Sigmoid colon (tissue), 7 donors: ENCODE measurements at places on chromosomes 7 and 10. TPM values are rescaled to one million over a fixed set of nuclear protein-coding genes. Genes with fewer than 3 reads are reported as not detected.

Gene MMRN2
- 23.3 TPM for total RNA-seq

Gene HOXA4
- 3.2 TPM for total RNA-seq

Gene CEP55
- total RNA-seq = not detected

Gene ASAH2
- total RNA-seq = 2.0 TPM

Gene MBL2
- total RNA-seq = not detected

Gene LEP
- total RNA-seq = not detected

Gene TAF6
- total RNA-seq = 87.8 TPM

Gene LRRC4
- total RNA-seq = 1.4 TPM

Gene HABP2
- total RNA-seq = not detected

Gene MYH16
- not detected for total RNA-seq

Gene FZD1
- 15.5 TPM for total RNA-seq

DNA sequence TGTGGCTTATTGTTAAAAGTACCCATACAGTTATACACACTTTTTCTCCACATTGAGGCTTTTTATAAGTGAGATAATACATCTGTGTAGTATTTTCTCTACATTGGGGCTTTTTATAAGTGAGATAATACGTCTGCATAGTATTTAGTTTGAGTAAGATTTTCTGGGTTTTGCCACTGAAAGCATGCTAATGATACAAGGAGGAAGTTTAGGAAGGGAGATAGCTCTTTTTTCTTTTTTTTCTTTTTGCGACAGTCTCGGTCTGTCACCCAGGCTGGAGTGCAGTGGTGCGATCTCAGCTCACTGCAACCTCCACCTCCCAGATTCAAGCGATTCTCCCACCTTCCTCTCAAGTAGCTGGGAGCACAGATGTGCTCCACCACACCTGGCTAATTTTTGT, 13.3 kb downstream of the FAM107B start:
- DNase-seq = no peak
- H3K27me3 ChIP-seq = no peaks in the 10 kb centered on the region
- no peak overlapping the region for H3K4me3 ChIP-seq

DNA sequence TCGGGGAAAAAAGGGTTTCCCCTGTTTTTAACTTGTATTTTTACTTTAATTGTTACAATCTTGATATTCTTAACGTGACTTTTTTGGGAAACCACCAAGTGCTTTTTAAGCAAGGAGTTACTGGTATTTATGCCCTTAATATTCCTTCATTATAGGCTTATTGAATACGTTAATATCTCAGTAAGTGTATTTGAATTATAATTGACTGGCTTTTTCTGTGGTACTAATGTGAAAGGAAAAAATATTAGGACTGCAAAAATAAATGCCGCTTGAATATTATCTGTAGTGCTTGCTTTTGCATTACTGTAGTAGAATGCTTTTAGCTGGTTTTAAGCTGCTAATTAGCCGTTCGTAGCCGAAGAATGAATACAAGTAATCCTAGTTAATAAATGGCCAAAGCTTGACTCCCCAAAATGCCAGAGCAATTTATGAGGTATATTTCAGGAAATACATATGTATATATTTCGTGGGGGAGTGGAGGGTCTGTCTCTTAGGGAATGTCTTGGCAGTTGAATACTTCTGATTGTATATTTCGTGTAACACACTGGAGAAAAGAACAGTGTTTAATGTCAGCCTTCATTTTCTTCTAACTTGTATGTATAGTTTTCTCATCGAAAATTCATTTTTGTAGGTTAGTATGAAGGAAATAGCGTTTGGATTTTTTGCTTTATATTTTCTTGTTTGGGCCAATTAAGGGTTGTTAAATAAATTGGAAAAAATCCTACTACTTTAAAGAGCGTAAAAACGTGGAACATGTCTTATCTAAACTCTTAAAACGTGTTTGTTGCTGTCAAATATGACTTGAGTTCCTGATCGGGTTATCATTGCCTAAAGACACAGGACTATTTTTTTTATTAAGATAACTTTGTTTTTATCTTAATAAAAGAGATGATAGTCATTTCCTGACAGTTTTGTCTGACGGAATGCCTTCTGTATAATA, 1.5 kb downstream of the PDCD4 start:
- DNase-seq = no peak
- H3K27ac ChIP-seq = peak overlapping the region; percentile 97
- peak overlapping the region; percentile 98 for H3K4me3 ChIP-seq
- no peaks in the 10 kb centered on the region for H3K4me1 ChIP-seq
- no peaks in the 10 kb centered on the region for H3K27me3 ChIP-seq
- no peaks in the 10 kb centered on the region for H3K36me3 ChIP-seq

- peak; percentile 71 for DNase-seq
- no peak overlapping the region for H3K27ac ChIP-seq
- no peak overlapping the region for H3K4me3 ChIP-seq
- no peaks in the 10 kb centered on the region for H3K27me3 ChIP-seq
These were observed 21.9 kb downstream of the ADCYAP1R1 start for GRCh38 chr7:31074120-31074383.

GRCh38 chr10:19518109-19518508, 298.1 kb upstream of the PLXDC2 start:
- H3K36me3 ChIP-seq = no peaks in the 10 kb centered on the region
- no peaks in the 10 kb centered on the region for H3K27me3 ChIP-seq

DNA sequence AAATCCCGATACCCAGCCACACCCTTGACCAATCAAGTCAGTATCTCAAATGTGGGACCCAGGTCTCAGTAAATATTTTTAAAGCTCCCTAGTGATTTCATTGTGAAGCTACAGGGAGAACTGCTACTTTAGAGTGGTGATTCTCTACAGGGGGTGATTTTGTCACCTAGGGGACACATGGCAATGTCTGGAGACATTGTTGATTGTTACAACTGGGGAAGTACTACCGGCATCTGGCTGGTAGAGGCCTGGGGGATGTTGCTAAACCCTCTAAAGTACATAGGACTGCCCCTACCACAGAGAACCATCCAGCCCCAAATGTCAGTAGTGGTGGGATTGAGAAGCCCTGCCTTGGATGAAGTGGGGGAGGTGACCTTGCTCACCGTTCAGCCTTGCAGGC, 152.9 kb downstream of the RPS24 start:
- peaks cover 2% of the 10 kb centered on the region for H3K4me1 ChIP-seq
- no peak overlapping the region for H3K4me3 ChIP-seq
- no peaks in the 10 kb centered on the region for H3K27me3 ChIP-seq
- DNase-seq = no peak

GRCh38 chr7:37416378-37417106, 32.1 kb downstream of the ELMO1 start:
- no peaks in the 10 kb centered on the region for H3K27me3 ChIP-seq
- no peaks in the 10 kb centered on the region for H3K36me3 ChIP-seq
- no peaks in the 10 kb centered on the region for H3K4me1 ChIP-seq
- no peak overlapping the region for H3K4me3 ChIP-seq
- DNase-seq = no peak

- H3K4me3 ChIP-seq = peak overlapping the region; percentile 15
- H3K27me3 ChIP-seq = no peaks in the 10 kb centered on the region
- no peaks in the 10 kb centered on the region for H3K36me3 ChIP-seq
- H3K4me1 ChIP-seq = peaks cover 25% of the 10 kb centered on the region
These were observed 101.7 kb upstream of the KLF6 start for GRCh38 chr10:3886641-3887251.

DNA sequence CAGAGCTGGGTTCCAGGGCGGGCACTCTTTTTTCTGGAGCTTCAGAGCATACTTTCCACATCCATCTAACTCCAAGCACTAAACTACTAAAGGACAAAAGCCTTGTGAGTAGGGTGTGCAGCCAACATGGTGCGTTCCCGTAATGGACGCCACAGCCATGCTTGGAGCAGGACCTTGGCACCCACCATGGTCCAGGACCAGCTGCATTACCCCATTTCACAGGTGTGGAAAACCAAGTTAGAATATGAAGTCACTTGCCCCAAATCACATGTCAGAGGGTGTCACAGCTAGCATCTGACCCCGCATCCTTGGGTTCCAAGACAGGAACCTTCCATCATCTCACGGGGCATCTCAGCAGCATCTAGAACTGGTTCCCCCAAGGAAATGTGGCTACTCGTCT, 112.4 kb downstream of the SMURF1 start:
- H3K4me1 ChIP-seq = no peaks in the 10 kb centered on the region
- DNase-seq = no peak
- peaks cover 68% of the 10 kb centered on the region for H3K36me3 ChIP-seq
- peak overlapping the region; percentile 29 for H3K27ac ChIP-seq
- H3K4me3 ChIP-seq = no peak overlapping the region
- no peaks in the 10 kb centered on the region for H3K27me3 ChIP-seq

DNA sequence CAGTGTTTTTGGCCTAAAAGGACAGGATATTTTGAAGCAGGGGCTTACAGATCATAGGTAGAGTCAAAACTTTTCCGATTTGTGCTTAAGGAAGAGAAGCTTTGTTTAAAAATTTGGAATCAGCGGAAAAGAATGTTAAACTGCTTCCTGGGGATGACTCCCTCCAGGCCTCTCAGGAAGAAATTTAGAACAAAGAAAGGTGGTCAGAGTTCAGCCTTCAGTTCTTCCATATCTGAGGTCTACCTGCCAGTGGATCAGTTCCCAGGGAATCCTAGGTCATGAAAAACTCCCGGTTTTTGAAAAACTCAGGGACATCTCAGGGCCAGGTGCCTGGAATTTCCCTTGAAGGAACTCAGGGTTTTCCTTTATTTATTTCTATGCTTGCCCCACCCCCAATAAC, 100.3 kb downstream of the MCU start:
- no peak overlapping the region for H3K4me3 ChIP-seq
- H3K27me3 ChIP-seq = no peaks in the 10 kb centered on the region
- H3K27ac ChIP-seq = peak overlapping the region; percentile 36
- H3K36me3 ChIP-seq = no peaks in the 10 kb centered on the region
- no peak for DNase-seq

- no peaks in the 10 kb centered on the region for H3K27me3 ChIP-seq
- H3K27ac ChIP-seq = no peak overlapping the region
- no peaks in the 10 kb centered on the region for H3K36me3 ChIP-seq
- H3K4me3 ChIP-seq = no peak overlapping the region
These were observed 21.5 kb upstream of the PPP1R17 start for GRCh38 chr7:31665546-31665945.

DNA sequence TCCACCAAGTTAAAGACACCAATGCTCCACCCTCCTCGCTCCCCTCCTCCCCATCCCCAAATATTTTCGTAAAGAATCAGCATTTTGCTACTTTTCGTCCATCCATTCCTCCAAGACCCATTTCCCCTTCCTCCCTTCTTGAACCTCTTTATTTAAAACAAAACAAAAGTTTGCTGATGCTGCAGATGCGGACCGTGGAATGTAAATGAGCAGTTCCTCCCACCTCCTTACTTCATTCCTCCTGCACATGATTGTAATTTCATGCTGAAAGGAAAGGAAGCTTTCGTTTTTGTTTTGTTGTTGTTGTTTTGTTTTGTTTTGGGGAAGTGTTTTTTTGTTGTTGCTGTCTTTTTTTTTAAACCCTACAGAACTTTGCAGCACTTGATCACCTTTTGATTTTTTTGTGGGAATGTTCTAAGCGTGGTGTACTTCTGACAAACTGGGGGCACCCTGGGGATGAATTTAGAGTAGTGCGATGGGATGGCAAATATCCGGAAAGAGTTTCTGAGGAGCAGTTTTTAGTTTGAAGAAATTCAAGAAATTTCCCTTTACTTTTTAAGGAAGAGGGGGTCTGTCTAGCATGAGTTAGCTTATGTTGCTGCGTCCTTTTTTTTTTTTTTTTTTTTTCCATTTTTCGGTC, 177.3 kb downstream of the TCF7L2 start:
- no peaks in the 10 kb centered on the region for H3K27me3 ChIP-seq
- no peaks in the 10 kb centered on the region for H3K4me1 ChIP-seq

- no peak overlapping the region for H3K4me3 ChIP-seq
- peaks cover 10% of the 10 kb centered on the region for H3K27me3 ChIP-seq
- peaks cover 16% of the 10 kb centered on the region for H3K4me1 ChIP-seq
- no peak overlapping the region for H3K27ac ChIP-seq
These were observed 3.9 kb downstream of the PIK3AP1 start for GRCh38 chr10:96716390-96716789.

DNA sequence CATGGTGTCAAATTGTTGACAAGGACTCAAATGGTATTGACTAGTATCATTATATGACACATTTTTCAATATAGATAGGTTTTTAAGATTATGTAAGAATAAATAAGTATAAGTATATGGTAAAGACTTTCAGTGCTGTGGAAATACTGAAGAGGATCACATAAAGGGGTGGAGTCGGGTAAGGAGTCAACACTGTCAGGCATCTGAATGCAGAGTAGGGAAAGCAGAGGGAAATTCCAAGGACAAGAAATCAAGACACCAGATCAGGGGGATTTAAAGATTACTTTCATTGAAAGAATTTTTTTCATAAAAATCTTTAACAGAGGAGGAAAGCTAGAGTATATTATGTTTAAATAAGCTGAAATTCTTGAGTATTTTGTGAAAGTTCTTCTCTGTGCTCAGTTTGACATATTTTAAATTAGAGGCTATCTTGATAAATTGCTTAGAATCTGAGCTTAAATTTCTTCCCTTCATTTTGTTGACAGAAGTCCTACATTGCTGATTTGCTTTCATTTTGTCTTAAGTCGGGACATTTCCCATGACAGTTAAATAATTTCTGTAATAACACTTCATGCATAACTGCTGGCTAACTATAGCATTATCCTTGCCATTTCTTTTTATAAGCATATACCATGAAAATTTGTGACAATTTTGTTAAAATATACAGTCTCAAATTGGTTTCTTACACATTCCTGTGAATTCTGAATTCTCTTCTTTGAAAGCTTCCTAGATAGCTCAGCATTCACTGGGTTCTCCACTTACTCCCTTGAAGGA, 244.3 kb downstream of the PRKG1 start:
- no peaks in the 10 kb centered on the region for H3K36me3 ChIP-seq
- peaks cover 2% of the 10 kb centered on the region for H3K4me1 ChIP-seq
- no peak overlapping the region for H3K4me3 ChIP-seq
- H3K27ac ChIP-seq = no peak overlapping the region
- H3K27me3 ChIP-seq = no peaks in the 10 kb centered on the region

- no peaks in the 10 kb centered on the region for H3K36me3 ChIP-seq
- no peak overlapping the region for H3K27ac ChIP-seq
- no peak overlapping the region for H3K4me3 ChIP-seq
- H3K27me3 ChIP-seq = no peaks in the 10 kb centered on the region
These were observed 324.2 kb upstream of the ZMIZ1 start for GRCh38 chr10:78744491-78745090.

GRCh38 chr7:155459700-155460461, 2.0 kb downstream of the EN2 start:
- H3K27ac ChIP-seq = no peak overlapping the region
- H3K27me3 ChIP-seq = peaks cover 92% of the 10 kb centered on the region
- H3K4me3 ChIP-seq = no peak overlapping the region
- H3K36me3 ChIP-seq = no peaks in the 10 kb centered on the region
- no peak for DNase-seq
- H3K4me1 ChIP-seq = peaks cover 38% of the 10 kb centered on the region

- peaks cover 11% of the 10 kb centered on the region for H3K36me3 ChIP-seq
- H3K4me1 ChIP-seq = no peaks in the 10 kb centered on the region
- peak; percentile 57 for DNase-seq
- H3K4me3 ChIP-seq = no peak overlapping the region
These were observed 104.5 kb downstream of the VIPR2 start for GRCh38 chr7:159040146-159040545.
